ENCODE measurements at places on chromosomes 2 and 18. TPM values are rescaled to one million over a fixed set of nuclear protein-coding genes. Genes with fewer than 3 reads are reported as not detected.

DNA sequence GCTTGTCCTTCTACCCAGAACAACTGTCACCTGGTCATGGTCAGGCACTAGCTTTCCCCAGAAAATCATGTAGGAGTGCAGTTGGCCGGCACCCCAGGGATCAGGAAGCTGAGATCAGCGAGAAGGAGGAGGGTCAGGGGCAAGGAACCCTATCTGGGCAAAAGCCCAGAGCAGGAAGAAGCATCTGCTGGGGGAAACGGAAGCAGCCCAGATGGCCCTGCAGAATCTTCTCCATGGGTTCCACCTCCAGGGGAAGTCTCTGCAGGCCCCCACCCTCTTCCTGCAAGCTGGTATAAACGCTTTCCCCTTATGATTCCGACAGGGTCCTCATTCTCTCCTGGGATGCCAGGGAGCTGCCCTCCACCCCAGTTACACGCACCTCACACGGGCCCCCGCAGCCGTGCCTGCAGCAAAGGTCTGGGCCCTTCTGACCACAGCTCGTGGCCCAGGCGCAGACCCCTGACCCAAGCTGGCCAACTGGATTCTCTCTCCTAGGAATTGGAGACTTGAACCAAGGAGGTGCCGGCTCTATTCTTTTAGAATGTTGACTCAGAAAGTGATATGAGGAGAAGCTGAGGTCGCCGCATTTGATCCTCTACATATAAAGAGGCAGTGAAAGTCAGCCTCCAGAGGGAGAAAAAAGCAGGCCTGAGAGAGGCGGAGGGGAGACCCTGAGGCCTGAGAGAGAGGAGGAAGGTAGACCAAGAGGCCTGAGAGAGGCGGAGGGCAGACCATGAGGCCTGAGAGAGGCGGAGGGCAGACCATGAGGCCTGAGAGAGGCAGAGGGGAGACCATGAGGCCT lies 71.0 kb downstream of the STPG4 start:
- H3K27ac ChIP-seq: no peak overlapping the region
- no peaks in the 10 kb centered on the region for H3K36me3 ChIP-seq
- peaks cover 14% of the 10 kb centered on the region for H3K4me1 ChIP-seq
- DNase-seq: no peak

- H3K27me3 ChIP-seq: no peaks in the 10 kb centered on the region
- H3K4me1 ChIP-seq: peaks cover 13% of the 10 kb centered on the region
- no peak overlapping the region for H3K4me3 ChIP-seq
- H3K36me3 ChIP-seq: no peaks in the 10 kb centered on the region
- no peak for DNase-seq
- H3K27ac ChIP-seq: no peak overlapping the region
These were observed 166.3 kb downstream of the C1D start for GRCh38 chr2:67896476-67896875.

GRCh38 chr2:207469943-207470729 lies 59.6 kb upstream of the CREB1 start:
- no peaks in the 10 kb centered on the region for H3K27me3 ChIP-seq
- H3K36me3 ChIP-seq: no peaks in the 10 kb centered on the region
- no peak for DNase-seq
- H3K4me1 ChIP-seq: peaks cover 3% of the 10 kb centered on the region

GRCh38 chr18:286515-287310 lies 18.9 kb upstream of the THOC1 start:
- H3K4me3 ChIP-seq: no peak overlapping the region
- no peak overlapping the region for H3K27ac ChIP-seq
- peak; percentile 61 for DNase-seq
- H3K27me3 ChIP-seq: no peaks in the 10 kb centered on the region
- H3K36me3 ChIP-seq: no peaks in the 10 kb centered on the region
- no peaks in the 10 kb centered on the region for H3K4me1 ChIP-seq

The CNGA3 gene
- polyA plus RNA-seq: not detected

All from cardiac muscle cell (in vitro differentiated cells and primary cell).